ENCODE measurements at places on chromosomes 4 and X. TPM values are rescaled to one million over a fixed set of nuclear protein-coding genes. Genes with fewer than 3 reads are reported as not detected.

DNA sequence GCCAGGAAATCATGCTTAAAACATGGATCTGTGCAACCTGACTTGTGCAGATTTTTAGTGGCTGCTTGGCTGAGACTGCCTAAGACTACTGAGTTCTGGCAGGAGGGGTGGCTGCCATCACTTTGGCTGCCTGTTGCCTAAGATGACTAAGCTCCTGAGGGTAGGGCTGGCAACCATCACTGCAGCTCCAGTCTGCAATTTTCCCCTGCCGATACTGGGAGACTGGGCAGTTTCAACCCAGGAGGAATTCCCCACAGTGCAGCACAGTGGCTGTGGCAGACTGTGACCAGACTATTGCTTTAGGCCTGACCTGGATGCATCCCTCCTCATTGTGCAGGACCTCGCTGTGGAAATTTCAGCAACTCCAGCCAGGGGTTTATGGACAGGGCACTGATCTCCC is 544.9 kb downstream of the ANKRD50 start:
- no peak for DNase-seq

APEX2 gene
- total RNA-seq: 13.2 TPM

- DNase-seq: no peak
These were observed 1196.3 kb downstream of the RAPGEF2 start for GRCh38 chr4:160299177-160299576.

DNA sequence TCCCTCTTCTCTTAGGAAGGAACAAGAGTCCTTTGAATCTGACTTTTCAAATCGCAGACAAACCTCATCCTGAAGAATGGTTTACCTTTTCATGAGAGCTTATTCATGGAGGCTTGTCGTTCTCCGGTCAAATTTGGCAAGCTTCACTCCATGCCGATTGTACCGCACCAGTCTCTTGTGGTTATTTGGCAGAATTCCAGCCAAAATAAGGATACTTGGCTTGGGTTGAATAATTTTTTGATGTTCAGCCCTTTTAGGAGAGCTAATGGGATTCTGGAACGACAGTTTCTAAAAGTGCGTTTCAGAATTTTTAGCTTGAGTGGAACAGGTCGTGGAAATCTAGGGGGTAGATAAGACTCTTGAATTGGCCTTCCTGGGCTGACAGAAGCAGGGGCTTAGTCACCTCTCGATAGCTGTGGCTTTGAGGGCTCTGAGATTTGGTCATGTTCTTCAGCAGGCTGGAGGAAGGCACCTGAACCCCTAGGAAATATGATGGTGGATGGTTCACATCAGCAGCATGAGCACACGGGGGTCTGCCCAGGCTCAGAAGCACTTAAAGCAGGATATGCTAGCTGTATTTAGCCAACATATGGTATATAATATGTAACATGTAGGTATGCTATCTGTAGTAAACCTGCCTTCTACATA is 1.5 kb downstream of the KLHL2 start:
- no peak for DNase-seq

UGT2A1 gene
- total RNA-seq: not detected

CYLC1 gene
- total RNA-seq: not detected

DNA sequence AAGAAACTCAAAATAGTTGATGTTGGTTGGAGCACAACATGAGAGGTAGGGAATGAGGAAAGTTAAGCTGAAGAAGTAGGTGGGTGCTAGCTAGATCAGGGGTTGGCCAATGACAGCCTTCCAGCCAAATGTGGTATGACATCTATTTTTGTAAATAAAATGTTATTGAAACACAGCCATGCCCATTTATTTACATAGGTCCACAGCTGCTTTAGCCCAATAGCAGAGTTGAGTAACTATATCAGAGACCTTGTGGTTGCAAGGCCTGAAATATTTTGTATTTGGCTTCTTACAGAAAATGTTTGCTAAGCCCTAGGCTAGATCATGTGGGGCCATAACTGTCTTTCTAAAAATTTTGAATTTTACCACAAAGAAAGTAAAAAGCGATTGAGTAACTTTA is 234.9 kb upstream of the CTSO start:
- DNase-seq: no peak

DNA sequence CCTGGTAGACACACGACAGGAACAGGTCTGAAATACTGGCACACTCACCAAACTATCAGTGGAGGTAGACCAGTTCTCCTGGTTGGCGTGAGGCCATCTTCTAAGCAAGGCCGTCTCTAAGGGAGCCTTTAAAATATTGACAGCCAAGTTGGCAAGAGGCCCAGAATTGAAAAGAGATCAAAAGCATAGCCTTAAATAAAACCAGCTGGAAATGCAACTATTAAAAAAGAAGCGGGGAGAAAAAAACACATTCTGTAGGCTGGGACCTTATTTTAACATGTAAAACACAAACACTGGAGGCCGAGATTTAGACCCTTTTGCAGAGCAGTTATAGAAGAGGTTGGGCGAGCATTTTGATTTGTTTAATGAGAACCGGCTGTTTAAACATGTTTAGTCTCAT is 233.0 kb upstream of the CLNK start:
- no peak for DNase-seq

DNA sequence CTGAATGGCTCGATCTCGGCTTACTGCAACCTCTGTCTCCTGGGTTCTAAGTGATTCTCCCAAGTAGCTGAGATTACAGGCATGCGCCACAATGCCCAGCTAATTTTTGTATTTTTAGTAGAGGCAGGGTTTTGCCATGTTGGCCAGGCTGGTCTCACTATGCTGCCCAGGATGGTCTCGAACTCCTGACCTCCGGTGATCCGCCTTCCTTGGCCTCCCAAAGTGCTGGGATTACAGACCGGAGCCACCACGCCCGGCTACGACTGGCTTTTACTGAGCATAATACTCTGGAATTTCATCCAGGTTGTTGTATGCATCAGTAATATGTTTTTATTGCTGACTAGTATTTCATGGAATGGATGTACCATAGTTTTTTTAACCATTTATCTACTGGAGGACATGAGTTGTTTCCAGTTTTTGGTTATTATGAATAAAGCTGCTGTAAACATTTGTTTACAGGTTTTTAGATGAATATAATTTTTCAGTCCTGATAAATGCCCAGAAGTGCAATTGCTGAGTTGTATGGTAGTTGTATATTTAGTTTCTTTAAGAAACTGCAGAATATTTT is 31.2 kb downstream of the N4BP2 start:
- DNase-seq: no peak

DNA sequence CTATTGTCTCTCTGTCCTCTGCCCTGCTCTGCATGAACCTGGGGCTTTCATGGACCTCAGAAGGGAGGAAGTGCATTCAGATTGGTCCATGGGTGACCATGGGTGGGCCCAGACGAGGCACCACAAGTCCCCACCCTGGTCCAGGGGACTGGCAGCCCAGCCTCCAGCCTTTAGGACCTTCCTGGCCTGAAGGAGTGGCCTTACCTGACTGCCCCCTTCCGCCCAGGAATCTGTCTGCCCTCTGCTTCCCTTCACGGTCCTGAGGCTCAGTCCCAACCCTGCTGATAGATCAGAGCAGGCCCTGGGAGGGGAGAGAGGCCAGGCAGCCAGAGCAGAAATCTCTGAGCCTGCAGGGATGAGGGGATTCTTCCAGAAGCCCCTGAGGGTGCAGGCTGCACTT is 455.4 kb downstream of the PCDH18 start:
- no peak for DNase-seq

DNA sequence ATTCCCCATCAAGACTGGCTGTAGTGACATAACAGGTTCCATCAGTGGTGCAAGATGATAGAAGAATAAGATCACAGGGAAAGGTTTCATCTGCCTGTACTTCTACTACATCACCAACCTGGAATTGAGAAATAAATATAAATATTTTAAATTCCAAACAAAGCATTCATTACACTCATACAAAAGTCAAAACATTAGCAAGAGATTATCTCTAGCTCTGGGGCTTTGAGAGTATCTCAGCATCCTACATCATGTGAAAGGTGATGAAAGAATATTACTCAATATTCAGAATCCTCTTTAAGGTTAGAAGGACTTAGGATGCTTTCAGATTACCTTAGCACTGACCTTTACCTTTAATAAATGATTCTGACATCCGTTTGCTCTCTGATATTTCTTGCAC is 96.5 kb upstream of the MCF2 start:
- no peak for DNase-seq

DNA sequence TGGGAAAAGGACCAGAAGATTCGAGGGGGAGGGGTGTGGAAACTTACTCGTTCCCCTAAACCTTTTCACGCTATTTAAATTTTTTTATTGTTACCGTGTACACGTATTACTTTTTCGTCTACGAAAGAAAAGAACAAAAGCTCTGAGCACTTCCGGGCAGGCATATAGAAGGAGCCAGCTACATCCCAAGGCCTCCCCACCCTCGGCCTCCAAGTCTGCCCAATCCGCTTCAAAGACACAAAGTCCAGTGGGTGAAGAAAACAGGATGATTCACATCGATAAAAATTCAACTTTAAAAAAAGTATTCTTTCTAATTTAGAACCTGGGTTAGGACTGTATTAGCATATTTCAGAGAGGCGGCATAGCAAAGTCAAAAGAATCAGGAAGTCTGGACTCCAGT is 23.1 kb downstream of the SEL1L3 start:
- no peak for DNase-seq

SHROOM4 gene
- total RNA-seq: 6.9 TPM

DNA sequence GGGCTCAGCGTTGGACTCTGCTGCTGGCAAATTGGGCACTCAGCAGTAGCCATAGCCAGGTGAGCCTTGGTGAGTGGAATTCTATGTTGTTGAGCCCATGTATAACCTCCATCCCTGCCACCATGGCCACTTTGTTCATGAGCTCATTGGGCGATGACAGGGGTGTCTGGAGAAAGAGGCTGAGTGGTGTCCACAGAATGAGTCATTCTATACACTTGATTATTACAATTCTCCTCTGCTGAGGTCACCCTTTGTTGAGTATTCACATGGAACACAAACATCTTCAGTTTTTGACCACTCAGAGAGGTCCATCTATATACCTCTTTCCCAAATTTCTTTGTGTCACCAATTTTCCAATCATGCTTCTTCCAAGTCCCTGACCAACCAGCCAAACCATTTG is 1341.7 kb downstream of the PCDH7 start:
- DNase-seq: no peak

DNA sequence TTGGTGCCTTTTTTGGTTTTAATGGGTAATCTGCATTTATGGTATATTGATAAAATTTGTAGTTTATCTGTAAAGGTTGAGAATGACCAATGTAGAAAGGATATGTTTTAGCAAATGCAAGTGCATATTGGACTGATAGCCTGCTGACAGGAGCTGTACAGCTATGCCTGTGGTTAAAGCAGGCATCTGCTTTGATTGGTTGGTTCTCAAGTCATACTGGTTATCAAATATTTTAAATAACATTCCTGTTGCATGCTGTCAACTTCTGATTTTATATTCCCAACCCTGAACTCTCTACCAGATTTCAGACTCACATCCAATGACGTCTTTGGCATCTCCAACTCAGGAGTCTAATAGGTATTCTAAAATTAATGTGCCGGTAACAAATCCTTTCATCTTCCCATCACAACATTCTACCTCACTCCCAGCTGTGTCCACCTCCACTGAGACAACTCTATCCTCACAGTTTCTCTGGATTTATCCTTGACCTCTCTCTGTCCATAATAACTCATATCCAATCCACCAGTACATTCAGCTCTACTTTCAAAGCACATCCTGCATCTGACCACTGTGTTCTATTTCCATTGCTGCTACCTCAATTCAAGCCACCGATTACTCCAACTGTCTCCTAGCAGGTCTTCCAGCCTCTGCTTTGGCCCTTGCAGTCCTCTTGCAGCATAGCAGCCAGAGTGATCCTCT is 125.7 kb downstream of the CAMK2D start:
- no peak for DNase-seq

- no peak for DNase-seq
These were observed 56.5 kb downstream of the ZNF674 start for GRCh38 chrX:46488712-46489111.

GRCh38 chr4:186132577-186133242 is 28.2 kb downstream of the FAM149A start:
- no peak for DNase-seq

SPIN2A gene
- total RNA-seq: 0.73 TPM

PDHA1 gene
- 54.7 TPM for total RNA-seq

SPACA5 gene
- total RNA-seq: not detected

RPL10 gene
- 8,496 TPM for total RNA-seq

USP26 gene
- total RNA-seq: not detected

DNA sequence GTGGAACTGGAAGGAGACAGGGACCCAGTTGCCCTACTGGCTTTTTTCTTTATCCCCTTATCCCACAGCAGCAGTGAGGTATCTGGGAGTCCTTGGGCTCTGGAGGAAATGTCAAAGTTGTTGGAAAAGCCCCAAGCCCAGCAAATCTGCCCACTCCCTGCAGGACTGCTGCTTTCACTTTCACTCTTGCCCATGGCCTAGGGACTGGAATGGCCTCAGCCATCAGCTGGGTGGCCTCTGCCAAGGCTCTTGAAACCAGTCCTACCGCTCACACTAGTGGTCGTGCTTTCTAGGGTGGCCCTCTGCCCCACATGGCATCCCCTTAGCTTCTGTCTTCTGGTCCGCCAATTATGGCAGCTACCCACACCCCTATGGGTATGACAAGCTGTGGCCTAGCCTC is 9.7 kb upstream of the RHOXF1 start:
- DNase-seq: no peak

- DNase-seq: no peak
These were observed 212.4 kb upstream of the TTC29 start for GRCh38 chr4:147157860-147158701.

GRCh38 chr4:61505773-61506685 is 305.9 kb downstream of the ADGRL3 start:
- no peak for DNase-seq

GRCh38 chr4:53695540-53696463 is 104.5 kb upstream of the LNX1 start:
- no peak for DNase-seq

REPS2 gene
- 21.4 TPM for total RNA-seq

GRCh38 chr4:797066-797465 is 28.9 kb downstream of the CPLX1 start:
- DNase-seq: no peak

- DNase-seq: no peak
These were observed 12.1 kb downstream of the UVSSA start for GRCh38 chr4:1359144-1359501.
